ENCODE measurements at places on chromosomes 6 and 20.

DNA sequence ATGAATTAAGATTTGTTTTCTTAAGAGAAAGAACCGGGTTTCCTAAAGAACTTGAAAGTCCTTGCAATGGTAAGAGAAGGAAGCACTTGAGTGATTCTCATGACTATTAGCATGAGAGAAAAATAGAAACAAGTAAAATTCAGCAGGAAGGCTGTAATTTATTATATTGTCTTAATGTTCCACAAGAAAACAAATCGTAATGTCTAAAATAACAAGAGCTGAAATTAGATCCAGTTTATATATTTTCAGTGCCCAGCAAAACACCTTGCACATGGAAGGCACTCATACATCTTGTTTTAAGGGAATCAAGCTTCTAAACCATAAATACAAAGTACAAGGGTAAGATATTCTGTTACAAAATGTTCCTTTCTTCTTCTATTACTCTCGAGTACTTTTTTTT lies 229.4 kb upstream of the PLN start:
- no peak for DNase-seq

DNA sequence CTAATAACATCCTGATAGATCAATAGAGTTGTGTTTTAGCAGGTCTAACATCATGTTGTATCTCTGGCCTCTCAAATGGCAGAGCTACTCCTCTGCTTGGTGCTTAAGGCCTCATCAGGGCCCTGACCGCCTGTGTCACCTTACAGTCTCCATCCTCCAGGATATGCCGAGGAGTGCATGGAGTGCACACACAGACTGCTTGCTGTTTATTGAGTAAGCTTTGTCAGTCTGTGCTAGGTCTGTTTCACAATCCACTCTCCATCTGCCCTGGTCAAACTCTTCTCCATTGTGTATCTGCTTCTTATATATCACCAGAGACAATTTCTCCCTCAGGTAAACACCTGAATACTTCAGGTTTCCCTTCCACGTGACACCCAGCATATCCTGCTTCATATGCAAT lies 136.1 kb downstream of the SLC24A3 start:
- no peak for DNase-seq

DNA sequence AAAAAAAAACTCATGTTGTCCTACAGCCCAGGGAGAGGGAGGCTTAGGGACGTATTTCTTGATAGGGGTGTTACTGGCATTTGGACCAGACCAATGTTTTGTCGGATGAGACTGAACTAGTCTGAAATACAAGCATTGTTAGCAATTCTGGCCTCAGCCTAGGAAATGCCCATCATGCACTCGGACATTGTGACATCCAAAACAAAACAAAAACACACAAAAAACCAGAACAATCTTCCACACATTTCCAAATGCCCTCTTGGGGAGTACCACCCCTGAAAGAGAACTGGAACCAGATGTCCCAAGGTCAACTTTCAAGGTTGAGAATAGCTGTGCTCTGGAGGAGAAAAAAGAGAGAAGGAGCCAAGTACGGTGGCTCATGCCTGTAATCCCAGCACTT lies 299.1 kb upstream of the JARID2 start:
- no peak for DNase-seq

DNA sequence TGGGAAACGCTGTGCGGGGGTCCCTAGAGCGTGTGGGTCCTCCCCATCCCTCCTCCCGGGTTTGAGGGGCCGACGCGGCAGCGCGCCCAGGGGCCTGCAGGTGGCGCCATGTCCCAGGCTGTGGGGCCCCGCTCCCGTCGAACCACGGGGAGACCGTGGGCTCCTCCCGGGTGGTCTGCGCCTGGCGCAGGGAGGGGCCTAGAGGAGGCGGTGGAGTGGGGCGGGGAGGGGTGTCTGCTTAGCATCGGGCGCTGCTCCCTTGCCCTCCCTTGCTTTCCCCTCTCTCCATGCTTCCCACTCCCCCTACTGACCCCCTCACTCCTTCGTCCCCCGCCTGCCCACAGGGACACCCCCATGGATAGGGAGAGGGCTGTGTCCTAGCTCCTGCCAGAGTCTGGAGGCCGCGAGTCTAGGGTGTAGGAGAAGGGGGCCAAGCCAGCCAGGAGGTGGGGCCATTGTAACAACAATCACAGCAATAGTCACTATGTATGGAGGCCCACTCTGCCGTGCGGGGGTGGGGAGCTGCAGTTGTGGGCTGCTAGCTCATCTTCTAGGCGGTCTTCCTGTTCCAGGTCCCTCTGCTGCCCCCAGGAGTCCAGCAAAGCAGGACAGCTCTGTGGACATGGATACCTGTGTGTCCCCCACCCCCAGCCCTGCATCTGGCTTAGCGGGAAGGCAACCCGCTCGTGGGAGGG lies 51.7 kb downstream of the CHMP4B start:
- DNase-seq, result peak; percentile 4

Data from caudate nucleus (tissue), 63 donors.